ENCODE measurements at places on chromosomes 11 and 22. TPM values are rescaled to one million over a fixed set of nuclear protein-coding genes. Genes with fewer than 3 reads are reported as not detected.

OR52E8 gene
- not detected for total RNA-seq

CNGA4 gene
- 0.55 TPM for total RNA-seq

FGF4 gene
- total RNA-seq: not detected

SLC43A1 gene
- total RNA-seq: 32.4 TPM

All from sigmoid colon (tissue), 7 donors.